ENCODE measurements at places on chromosomes 7 and 10.

GRCh38 chr10:105834261-105835059 lies 1193.4 kb downstream of the SORCS3 start:
- no peak for DNase-seq

DNA sequence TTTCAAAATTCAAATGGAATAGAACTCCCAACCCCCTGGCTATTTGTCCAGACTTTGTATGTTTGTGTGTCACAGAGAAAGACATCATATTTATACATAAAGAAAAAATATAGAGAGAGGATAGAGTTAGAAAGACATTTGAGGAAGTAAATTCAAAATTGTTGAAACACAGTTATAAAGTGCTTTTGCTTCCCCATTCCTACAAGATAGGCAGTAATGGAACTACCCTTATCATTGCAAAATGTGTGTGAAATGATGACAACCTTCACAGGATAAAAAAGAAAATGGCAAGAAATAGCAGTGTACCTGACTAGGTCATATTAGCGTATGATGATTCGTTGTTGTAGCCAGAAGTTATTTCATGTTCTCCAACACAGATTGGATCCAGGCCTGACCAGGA lies 63.1 kb downstream of the FZD1 start:
- no peak for DNase-seq

GRCh38 chr10:30813872-30814481 lies 184.4 kb upstream of the LYZL2 start:
- DNase-seq, result no peak

- no peak for DNase-seq
Observed at GRCh38 chr10:120048391-120048790, 155.9 kb downstream of the SEC23IP start.

GRCh38 chr10:2445370-2445769 lies 622.0 kb upstream of the PFKP start:
- DNase-seq, result no peak

DNA sequence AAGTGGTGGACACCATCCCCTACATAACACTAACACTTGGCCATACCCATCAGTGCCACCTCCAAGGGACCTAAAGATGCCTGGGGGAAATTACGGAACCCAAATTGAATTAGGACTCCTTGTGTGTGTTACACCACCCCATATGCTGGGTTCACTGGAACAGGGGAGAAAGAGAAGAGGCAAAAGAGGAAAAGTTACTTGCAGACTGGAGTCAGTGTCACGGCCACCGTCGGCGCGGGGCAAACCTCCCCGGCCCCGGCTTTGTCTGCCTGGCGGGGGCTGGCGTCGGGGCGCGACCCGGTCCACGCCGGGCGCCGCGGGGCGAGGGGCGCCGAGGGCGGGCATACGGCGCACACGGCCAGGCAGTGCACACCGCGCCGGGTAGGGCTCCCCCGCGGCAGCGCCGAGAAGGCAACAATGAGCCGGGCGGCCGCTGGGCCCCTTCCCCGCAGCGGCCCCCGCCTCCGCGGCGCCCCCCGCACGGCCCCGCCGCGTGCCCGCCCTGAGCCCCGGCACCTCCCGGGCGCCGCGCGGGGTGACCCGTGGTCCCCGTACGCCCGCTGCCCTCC lies 171.1 kb downstream of the FAM107B start:
- no peak for DNase-seq

GRCh38 chr7:28725045-28725642 lies 233.0 kb downstream of the TRIL start:
- no peak for DNase-seq

GRCh38 chr7:98234429-98235147 lies 17.4 kb downstream of the TECPR1 start:
- no peak for DNase-seq

GRCh38 chr7:45191396-45191795 lies 33.8 kb downstream of the RAMP3 start:
- no peak for DNase-seq

- DNase-seq, result no peak
Observed at GRCh38 chr10:92567952-92568600, 5.8 kb downstream of the IDE start.

- no peak for DNase-seq
Observed at GRCh38 chr7:46932676-46933424, 649.1 kb downstream of the TNS3 start.

- DNase-seq, result no peak
Observed at GRCh38 chr7:143256932-143257331, 6.3 kb upstream of the GSTK1 start.

GRCh38 chr10:78348411-78349164 lies 314.9 kb downstream of the RPS24 start:
- no peak for DNase-seq

DNA sequence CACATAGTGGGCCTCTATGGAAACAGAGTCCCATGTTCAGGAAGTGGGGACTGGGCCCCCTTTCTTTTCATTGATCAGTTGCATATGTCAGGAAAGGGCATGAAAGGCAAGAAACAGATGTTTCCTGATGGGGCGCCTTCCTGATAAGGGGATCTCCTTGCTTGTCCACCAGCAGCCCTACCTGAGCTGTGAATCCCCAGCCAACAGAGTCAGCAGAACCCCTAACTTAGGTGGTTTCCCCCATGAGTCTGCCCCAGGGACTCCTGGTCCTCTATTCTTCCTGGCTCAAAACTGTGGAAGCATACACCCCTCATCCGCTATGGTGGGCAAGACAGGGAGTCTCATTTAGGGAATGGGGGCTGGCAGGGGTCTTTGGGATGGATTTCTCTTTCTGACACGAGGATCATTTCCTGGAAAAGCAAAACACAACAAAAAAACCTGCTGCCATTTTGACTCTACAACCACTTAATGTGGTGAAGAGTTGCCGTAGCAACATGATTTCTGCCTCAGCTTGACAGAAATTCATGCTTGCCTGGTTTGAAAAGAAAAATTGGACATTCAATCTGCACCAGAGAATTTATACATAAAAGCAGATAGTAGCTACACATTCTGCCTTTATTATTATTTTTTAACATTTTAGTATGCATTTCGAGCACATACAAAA lies 119.8 kb downstream of the SPAG6 start:
- DNase-seq, result no peak

DNA sequence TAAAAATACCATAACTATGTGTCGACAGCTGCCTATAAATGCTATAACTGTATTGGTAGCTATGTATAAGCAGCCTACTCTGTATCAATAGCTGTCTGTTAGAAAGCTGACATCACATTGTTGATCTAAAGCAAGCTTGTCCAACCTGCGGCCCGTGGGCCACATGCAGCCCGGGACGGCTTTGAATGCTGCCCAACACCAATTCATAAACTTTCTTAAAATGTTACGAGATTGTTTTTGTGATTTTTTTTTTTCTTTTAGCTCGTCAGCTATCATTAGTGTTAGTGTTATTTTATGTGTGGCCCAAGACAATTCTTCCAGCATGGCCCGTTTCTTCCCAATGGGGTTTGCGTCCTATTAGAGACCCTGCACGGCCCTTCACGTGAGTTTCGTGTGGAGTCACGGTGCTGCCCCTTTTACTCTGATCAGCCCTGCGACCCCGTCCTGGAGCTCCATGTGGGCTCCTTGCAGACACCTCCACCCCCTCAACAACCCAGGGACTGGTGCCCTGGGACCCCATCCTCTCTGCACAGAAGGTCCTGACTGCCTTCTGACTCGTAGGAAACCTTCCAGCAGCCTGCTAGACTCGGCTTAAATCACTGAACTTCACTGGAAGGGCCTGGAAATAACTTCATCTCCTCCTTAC lies 4.5 kb upstream of the PRKAR1B start:
- DNase-seq, result no peak

GRCh38 chr10:107626862-107627261 lies 462.4 kb upstream of the SORCS1 start:
- no peak for DNase-seq
